T-cell (primary cell): ENCODE measurements at places on chromosomes 13 and 19.

DNA sequence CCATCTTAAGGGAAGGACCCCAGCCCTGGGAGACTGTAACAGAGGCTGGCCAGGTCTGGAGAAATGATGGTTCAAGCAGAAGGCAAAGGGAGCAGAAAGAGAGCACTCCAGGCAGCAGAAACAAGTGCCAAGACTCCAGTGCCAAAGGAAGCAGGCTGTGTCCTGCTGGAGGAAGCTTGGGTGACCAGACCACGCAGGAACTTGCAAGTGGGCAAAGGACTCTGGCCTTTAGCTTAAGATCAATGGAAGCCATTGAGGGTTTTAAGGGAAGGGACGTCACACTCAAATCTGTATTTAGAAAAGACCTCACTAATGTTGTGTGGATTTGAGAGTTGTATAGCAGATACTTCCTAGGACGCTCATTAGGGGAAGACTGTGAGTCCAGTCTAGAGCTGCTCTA, 95.5 kb downstream of the MIPEP start:
- no peak overlapping the region for H3K4me3 ChIP-seq
- H3K27ac ChIP-seq: no peak overlapping the region
- no peaks in the 10 kb centered on the region for H3K27me3 ChIP-seq

GRCh38 chr13:93794197-93794885, 567.7 kb downstream of the GPC6 start:
- DNase-seq: no peak
- no peak overlapping the region for H3K4me3 ChIP-seq
- no peaks in the 10 kb centered on the region for H3K4me1 ChIP-seq
- H3K36me3 ChIP-seq: no peaks in the 10 kb centered on the region
- no peaks in the 10 kb centered on the region for H3K27me3 ChIP-seq

DNA sequence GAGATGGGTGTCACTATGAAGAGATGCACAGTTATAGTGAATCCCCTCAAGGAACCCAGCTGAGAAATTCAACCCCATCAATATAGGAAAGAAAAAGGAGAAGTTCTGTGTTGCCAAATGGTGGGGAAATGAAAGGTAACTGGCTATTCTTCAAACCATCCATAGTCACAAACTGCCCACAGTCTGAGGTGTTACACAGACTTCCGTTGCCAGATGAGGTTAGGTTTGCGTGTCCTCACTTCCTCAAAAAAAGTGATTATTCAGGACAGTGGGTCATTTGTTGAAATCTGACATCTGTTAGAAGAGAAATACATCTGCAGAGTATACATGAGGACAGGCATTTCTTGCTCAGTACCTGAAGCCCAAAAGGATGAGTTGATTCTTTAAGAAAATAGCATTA, 9.0 kb downstream of the SIGLEC5 start:
- DNase-seq: no peak
- H3K36me3 ChIP-seq: no peaks in the 10 kb centered on the region
- no peak overlapping the region for H3K4me3 ChIP-seq
- H3K27me3 ChIP-seq: no peaks in the 10 kb centered on the region

DNA sequence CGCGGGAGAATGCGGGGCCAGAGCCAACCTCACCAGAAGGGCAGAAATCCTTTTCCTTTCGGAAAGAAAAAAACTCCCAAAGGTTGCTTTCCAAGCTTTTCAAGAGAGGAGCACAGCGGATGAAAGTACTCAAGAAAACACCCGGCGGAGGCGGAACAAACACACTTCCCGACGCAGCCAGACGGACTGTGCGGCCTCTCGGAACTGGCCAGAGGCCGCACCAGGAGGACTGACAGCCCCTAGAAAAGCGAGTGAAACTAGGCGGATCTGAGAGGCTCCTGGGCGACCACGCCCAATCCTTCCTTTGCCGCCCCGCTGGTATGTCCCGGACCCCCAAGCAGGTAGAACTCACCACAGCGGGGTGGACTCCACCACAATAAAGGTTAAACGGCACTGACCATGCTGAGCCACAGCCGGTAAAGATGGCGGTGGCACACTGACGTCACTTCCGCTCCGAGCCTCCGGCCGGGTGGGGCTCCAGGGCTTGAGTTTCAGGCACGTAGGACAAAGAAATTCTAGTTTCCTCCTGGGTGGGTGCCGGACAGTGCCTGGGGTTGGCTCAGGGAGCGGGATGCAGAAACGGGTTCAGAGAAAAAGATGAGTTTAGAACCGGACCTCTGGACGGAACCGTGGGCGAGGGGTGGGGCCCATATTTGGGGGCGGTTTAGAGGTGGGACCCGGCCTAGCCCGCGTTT, at the start of gene ZNF562:
Gene ZNF562 (minus strand): TSS at position 438 of the 695 bp plus-strand sequence. CDS start 14,356 bp downstream, outside the sequence.
- H3K27ac ChIP-seq: peak within 1 kb of the TSS; percentile 68
- H3K36me3 ChIP-seq: no peaks in the 10 kb centered on the region
- H3K27me3 ChIP-seq: no peaks in the 10 kb centered on the region
- peak; percentile 68 for DNase-seq
- H3K4me1 ChIP-seq: peaks cover 10% of the 10 kb centered on the region

GRCh38 chr13:98094678-98095266, 48.1 kb upstream of the FARP1 start:
- no peak for DNase-seq
- H3K36me3 ChIP-seq: no peaks in the 10 kb centered on the region
- H3K4me3 ChIP-seq: no peak overlapping the region
- no peaks in the 10 kb centered on the region for H3K4me1 ChIP-seq
- H3K27ac ChIP-seq: no peak overlapping the region

- no peak for DNase-seq
- no peaks in the 10 kb centered on the region for H3K27me3 ChIP-seq
- H3K4me1 ChIP-seq: no peaks in the 10 kb centered on the region
- H3K4me3 ChIP-seq: no peak overlapping the region
Measured at GRCh38 chr13:91052876-91053275, 294.6 kb upstream of the MIR17HG start.

GRCh38 chr13:74930402-74931165, 551.4 kb downstream of the TBC1D4 start:
- no peaks in the 10 kb centered on the region for H3K36me3 ChIP-seq
- no peak for DNase-seq
- no peak overlapping the region for H3K4me3 ChIP-seq
- H3K27ac ChIP-seq: no peak overlapping the region
